ENCODE measurements at places on chromosomes 16 and 17. TPM values are rescaled to one million over a fixed set of nuclear protein-coding genes. Genes with fewer than 3 reads are reported as not detected.

Gene TSPAN10
- total RNA-seq: 3.0 TPM

Gene TNK1
- total RNA-seq: 0.66 TPM

DNA sequence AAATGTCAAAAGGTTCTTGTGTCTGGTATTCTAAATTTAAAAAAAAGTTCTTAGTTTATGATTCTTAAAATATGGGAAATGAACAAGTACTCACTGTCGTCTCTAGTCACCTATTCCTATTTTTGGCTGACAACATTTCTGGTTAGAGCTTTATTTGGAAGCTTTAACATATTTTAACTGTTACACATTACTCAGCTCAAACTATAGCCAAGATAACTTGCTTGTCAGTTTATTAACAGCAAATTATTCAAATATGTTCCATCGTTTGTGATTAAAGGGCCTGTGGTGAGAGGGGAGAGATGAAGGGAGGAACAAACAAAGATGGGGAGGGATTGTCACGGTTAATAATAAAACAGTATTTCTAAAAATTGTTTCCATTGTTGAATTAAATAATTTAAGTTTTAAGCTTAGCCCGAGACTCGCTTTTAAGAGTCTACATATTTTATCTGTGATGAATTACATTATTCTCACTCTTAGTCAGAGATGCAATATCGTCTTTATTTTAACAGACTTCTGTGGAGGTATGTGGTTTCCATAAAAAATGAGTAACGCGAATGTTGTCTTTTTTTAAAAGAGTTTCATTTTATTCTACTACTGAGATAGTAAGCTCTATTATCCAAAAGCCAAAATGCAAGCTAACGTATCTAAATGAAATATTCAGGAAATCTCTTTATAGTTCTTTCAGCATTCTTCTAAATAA is 321.9 kb upstream of the PMFBP1 start:
- peak; percentile 83 for DNase-seq

DNA sequence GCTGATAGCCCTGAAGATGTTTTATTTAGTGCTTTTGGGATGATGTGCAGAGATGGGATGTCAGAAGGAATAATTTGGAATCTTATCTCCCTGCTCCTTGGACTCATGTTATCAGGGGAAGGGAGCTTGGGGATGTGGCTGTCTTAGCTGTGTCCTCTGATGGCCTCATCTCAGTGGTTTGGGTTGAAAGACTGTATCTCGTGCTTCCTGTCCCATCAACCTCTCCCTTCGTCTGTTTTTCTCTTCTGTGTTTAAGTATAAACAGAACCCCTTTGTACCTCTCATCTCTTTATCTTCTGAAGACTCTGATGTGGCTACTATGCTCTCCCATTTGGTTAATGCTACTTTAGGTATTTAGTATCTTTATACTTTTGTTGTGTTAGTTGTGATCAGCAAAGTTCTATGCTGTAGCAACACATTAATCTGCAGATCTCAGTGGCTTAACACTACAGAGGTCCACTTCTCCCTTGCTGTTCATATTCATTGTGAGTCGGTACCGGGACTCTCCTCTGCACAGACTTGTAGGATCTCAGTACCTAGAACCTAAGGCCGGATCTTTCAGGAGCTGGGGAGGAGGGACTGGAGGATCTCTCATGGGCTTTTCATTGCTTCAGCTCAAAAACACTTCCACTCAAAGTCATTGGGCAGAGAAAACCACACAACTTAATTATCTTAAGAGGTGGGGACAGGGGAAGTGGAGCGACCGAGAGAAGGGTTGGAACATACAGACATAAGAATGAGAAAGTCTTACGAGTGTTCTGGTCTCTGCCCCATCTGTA is 28.8 kb downstream of the PRKCA start:
- no peak for DNase-seq

DNA sequence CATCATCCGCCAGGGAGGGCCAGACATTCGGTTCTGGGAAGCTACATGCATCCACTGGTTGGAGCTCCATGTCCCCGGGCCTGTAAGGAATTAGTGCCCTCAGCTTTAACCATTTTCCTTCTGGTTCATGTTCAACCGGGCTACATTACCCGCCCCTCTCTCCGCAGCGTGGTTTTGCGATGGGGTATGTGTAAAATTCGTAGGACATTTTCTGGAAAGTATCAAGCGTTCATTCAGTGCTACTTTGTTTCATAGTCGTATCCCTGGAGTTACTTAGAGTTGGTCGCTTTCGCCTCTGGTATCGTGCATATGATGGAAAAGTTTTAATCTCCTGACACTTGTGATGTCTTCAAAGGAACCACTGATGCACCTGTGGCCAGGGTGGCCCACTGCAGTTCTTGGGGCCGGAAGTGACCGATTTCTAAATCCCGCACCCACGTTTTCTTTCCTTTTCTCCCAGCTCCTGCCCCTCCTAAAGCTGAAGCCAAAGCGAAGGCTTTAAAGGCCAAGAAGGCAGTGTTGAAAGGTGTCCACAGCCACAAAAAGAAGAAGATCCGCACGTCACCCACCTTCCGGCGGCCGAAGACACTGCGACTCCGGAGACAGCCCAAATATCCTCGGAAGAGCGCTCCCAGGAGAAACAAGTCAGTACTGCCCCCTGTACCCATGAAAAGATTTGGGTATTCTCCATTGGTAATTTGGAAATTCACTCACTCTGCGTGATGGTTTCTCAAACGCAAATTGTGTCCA is 637 bp downstream of the RPL23A start:
- DNase-seq: no peak

GRCh38 chr17:82070611-82071010 is 5.0 kb upstream of the DUS1L start:
- DNase-seq: no peak

DNA sequence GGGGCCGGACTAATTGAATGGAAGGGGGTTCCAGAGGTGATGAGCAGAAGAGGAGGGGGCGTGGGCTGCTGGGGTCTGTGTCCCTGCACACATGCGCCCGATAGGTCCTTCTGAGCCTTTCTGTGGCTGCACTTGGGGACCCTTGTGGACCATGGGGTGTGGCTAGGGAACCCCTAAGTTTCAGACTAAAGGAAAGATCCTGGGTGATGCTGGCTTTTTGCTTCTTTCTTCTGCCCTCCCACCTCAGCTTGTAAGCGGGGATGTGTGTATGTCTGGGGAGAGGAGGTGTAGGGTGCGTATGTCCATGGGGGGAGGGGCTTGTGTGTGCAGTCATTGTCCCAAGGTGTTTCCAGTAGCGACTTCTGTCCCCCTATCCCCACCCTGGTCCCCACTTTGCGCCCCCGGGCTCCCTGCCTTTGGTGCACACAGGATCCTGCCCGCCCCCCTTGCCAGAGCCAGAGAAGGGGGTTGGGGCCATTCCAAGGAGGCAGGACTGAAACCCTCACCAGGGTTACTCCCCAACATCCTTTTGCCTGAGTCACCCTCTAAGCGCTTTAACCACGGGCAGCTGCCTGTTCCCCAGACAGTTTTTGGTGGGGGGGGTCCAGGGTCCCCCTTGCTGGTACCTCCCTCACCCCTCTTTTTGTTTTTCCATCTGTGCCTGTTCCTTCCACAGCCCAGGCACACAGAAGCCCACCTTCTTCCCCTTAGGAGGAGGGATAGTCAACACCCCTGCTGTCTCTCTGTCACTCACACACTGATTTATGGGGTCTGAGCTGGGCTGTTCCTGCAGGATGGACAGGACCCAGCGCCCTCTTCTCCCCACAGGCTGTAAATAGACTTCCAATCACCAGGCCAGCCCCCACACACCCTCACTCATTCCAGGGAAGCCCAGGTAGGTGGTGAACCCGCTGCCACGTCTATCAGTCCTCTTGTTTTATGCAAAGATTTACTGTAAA is 83.2 kb downstream of the ARHGAP23 start:
- peak; percentile 74 for DNase-seq

- peak; percentile 81 for DNase-seq
Measured at GRCh38 chr17:2172999-2173398, 118.1 kb downstream of the HIC1 start.

DNA sequence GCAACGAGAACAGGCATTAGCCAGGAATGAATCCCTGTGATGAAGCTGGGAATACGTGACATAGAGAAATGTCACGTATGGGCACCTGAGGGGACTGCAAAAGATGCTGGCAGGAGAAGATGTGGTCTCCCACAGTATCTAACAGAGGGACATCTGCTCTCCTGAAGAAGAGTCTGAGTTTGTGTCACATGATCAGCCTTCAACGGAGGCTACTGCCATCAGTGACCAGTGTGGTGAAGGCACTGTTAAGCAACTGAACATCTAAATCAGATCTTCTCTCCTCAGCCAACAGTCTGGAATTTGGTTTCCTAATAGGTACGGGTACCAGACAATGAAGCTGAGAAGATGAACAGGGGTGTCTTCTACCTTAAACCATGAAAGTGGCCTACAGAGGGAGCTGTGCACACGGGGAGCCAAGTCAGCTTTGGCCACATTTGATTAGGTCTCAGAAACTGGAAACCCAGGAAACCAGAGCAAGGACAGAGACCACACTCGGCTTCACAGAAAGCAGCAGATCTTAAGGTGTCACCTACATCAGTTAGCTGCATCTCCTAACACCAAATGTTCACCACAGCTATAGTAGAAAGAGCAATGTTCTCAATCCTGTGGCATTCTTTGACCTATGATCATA is 41.8 kb downstream of the BRD7 start:
- peak; percentile 29 for DNase-seq

Gene TP53TG3B
- total RNA-seq: not detected

- DNase-seq: no peak
Measured at GRCh38 chr17:2435181-2435741, 34.4 kb upstream of the MNT start.

DNA sequence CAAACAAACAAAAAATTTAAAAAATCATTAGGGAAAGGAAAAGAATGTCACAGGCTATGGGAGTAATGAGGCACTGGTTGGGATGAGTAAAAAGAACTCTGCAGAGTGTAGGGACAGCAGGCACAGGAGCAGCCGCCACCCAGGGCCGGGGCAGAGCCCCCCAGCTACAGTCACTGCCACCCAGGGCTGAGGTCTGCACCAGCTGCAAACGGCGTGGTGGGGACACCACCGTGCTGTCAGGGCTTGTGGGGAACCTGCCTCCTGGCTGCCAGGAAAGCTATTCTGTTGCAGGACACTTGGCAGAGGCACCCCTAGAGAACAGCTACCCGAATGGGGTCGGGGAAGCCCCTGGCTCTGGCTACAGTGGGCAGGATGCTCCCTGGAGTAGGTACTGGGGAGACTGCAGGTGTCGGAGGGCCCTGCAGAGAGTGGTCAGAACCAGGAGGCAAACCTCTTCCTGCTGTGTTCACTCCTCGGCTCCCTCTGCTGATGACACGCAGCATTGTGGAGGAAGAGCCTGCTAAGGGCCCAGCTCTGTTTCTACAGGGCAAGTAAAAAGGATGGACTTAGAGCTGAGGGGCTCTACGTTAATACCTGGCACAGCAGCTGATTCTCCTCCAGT is 32.3 kb upstream of the CAPN15 start:
- peak; percentile 6 for DNase-seq

DNA sequence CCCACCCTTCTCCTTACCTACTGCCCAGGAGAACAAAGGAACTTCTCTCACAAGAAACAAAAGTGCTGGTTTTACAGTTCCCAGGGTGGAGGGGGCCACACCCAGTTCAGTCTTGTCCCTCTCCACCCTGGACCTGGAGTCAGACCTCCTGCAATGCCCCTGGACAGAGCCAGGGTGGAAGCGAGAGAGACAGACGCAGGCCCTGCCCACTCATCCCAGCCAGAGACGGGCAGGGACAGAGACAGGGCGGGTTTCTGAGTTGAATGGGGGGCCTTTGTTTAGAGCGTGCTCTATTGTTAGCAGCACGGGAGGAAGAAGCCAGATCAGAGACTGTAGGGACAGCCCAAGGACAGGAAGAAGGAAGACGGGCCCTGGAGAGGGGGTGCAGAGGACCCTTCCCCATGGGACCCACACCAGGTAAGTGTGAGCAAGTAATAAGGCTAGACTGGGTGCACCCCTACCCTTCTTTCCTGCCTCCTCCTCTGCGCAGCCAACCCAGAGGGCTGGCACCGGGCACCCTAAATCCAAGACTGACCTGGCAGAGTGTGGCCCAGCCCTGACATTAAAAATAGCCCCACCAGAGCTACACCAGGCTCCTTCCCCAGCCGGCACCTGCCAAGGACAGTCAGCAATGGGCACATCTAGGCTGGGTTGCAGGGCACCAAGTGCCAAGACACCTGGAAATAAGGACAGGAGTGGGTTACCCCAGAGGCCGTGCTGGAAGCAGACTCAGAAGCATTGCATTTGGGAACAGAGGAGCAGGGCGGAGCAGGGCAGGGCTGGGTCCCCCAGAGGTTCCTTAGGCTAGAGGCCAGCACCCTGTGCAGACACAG is 10.9 kb downstream of the JUP start:
- no peak for DNase-seq

GRCh38 chr16:11964761-11965551 is at the start of gene TNFRSF17:
TSS of gene TNFRSF17 (plus strand) at chr16:11965210. CDS start at chr16:11965325, 115 bp downstream.
- DNase-seq: no peak

DNA sequence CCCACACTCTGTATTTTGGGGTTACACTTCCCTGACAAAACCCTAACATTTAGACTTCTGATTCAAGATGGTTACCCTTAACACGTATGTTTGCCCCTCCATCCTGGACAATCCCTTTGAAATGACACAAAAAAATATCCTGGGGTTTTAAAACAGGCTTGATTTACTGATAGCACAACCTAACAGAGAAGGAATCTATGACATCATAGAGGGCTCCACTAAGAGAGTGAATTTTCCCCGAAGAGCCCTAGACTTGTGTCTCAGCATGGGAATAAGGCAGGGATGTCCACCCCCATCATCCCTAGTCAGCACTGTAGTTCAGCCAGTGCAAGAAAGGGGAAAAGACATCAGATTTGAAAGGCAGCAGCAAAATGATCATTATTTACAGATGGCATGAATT is 15.8 kb upstream of the SRCIN1 start:
- no peak for DNase-seq

Gene RNF167
- 13.6 TPM for total RNA-seq

- DNase-seq: no peak
Measured at GRCh38 chr16:70390774-70391173, 44.1 kb downstream of the DDX19A start.

Gene TBC1D3G
- total RNA-seq: not detected

DNA sequence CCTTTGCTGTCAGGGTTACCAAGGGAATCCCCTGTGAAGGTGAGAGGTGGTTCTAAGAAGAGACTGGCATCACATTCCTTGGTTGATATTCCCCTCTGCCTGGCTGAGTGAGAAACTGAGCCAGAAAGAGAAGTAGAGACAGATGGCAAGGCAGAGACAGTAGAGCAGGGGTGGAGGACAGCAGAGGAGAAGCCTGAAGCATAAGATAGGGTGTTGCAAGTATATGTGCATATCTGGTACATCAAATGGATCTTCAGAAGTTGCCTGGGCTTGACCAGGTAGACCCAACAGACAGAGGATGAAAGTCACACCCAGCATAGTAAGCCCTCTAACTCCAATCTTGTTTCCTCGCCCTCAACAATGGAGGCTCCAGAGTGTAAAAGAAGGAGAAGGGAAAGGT is 7.9 kb upstream of the THUMPD1 start:
- no peak for DNase-seq

Gene P2RX1
- total RNA-seq: under 0.01 TPM

Gene CACNG1
- not detected for total RNA-seq

Gene HSD17B2
- 0.33 TPM for total RNA-seq

GRCh38 chr17:70158591-70158990 is 10.7 kb upstream of the KCNJ2 start:
- no peak for DNase-seq

Gene HAP1
- 0.26 TPM for total RNA-seq

Gene COPZ2
- total RNA-seq: 49.8 TPM

Data from fibroblast of lung (primary cell).